ENCODE measurements at places on chromosomes 12 and 14.

- no peak for DNase-seq
Observed at GRCh38 chr12:561908-562593, 101.2 kb downstream of the NINJ2 start.

DNA sequence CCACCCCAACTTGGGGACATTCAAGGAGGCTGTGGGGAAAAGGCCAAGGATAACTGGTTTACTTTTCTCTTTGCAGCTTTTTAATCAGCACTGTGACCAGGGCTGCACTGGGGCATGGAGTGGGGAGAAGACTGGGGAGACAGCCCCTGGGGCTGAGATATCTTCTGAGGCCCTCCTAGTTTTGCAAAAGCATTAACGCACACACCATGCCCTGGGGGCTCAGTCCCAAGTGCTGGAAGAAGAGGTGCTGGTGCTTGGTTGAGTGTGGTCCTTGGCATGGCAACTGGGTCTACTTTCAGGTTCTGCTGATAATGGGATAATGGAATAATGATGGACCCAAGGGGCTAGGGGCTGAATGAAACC is 9.4 kb upstream of the SMARCD1 start:
- no peak for DNase-seq

DNA sequence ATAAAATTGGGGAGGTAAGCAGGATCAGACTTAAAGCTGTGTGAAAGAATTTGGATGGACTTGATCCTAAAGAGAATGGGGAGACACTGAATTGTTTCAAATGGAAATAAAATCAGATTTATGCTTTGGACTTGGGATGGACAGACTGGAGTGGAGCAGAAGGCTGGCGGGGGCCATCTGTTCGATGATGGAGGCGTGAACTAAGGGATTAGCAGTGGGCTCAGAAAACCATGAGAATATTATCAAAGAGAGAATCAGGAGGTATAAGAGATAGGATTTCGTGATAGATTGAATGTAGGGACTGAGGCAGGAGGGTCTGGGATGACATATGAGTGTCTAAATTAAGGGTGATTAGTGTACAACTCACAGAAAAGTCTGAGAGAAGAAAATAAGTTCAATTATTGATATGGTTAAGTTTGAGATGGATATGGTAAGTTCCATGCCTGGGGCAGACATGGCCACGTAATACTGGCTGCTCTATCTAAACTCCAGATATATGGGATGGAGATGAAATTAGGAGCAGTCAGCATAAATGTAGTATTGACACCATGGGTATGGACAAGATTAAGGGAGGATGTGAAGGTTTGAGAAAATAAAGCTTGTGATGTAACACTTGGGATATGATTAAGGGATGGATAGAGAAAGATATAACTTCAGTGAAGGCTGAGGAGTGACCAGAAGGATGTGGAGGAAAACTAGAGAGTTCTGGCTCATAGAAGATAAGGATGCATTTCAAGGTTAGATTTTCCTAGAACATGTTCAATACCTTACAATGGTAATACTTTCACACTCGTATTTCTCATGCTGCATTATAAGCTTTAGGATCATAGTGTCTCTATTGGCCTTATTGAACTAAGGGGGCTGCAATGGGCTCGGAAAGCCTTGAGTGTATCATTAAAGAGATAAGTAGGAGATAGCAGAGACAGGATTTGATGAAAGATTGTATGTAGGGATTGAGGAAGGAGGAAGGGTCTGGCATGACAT is 1.0 kb upstream of the TSSK4 start:
- DNase-seq = no peak

DNA sequence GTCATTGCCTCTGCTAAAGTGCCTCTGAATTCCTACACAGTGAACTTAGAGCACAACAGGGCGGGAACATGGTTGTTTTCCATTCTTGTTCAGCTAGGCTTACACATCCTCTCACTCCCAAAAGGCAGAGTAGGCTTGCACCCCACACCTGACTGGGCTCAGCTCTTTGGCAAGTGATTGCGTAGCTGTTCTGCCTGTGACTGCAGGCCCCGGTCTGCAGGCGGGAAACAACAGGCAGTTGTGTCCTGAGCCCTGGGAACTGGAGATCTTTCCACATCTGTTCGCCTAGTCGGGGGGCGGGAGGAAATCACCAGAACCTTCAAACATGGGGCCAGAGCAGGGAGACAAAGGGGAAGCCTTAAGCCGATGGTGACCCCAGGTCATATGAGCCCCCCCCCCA is 274.7 kb downstream of the ZFP36L1 start:
- no peak for DNase-seq

- no peak for DNase-seq
Observed at GRCh38 chr14:99691111-99691885, 7.2 kb downstream of the CYP46A1 start.

DNA sequence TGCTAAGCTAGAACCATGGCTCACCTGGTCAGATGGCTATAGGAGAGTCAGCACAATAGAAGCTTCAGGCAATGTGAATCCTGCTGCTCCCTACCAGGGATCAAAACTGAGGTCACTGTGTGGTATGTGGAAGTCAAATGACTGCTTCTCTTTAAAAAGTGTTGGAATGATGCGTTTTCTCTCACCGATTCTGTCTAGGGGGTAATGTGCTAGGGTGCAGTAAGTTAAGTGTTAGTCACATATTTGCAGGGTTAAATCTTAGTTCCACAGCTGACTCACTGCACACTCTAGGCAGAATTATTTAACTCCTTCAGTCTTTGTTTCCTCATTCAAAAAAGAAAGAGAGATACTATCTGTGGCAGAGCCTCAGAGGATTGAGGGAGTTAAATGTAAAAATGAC is 696.6 kb downstream of the DIO2 start:
- DNase-seq = no peak

GRCh38 chr14:68651652-68652432 is 141.0 kb downstream of the ZFP36L1 start:
- no peak for DNase-seq

GRCh38 chr12:106380954-106381353 is 23.4 kb downstream of the POLR3B start:
- DNase-seq = no peak

DNA sequence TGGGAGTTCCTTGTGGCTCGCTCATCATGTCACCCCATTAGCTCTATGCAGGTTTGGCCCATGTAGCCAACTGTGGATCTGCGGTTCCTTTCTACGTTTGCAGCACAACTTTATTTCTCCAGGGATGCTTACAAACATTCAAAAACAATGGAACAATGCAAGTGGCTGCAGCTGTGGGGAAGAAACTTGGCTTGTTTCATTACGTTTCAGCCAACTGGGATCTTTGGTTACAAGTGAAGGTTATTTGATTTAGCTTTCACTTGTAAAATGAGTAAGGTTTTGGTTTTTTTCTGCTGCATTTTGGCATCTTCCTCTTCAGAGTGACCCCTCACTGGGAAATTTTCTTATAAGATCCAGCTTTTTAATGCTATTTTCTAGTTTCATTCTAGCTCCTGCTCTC is 105.9 kb downstream of the PLXNC1 start:
- no peak for DNase-seq

DNA sequence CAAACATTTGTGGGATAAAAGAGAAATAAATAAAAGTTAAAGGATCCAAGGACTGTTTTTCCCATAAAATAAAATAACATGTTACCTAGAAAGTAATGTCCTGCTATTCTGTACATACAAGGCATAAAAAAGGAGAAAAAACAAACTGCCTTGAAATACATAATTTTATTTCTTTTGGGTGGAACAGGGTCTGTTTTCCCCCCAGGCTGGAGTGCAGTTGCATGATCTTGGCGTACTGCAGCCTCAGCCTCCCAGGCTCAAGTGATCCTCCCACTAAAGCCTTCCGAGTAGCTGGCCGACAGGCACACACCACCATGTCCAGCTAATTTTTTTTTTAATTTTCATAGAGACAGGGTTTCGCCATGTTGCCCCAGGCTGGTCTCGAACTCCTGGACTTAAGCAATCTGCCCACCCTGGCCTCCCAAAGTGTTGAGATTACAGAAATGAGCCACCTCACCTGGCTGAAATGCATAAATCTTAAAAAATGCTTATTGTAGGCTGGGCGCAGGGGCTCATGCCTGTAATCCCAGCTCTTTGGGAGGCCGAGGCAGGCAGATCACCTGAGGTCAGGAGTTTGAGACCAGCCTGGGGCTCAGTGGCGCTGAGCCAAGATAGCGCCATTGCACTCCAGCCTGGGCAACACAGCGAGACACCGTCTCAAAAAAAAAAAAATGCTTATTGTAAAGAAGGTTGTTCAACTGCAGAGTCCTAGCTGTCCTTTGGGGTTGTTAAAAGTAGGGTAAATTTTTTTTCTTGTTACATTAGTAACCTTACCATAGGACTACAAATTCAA is 4.1 kb upstream of the TUBA1C start:
- DNase-seq = no peak

- no peak for DNase-seq
Observed at GRCh38 chr14:55102141-55102621, 26.9 kb upstream of the LGALS3 start.

GRCh38 chr12:66694666-66695613 is 16.1 kb upstream of the GRIP1 start:
- no peak for DNase-seq

- DNase-seq = no peak
Observed at GRCh38 chr12:59389968-59390576, 205.8 kb upstream of the SLC16A7 start.

DNA sequence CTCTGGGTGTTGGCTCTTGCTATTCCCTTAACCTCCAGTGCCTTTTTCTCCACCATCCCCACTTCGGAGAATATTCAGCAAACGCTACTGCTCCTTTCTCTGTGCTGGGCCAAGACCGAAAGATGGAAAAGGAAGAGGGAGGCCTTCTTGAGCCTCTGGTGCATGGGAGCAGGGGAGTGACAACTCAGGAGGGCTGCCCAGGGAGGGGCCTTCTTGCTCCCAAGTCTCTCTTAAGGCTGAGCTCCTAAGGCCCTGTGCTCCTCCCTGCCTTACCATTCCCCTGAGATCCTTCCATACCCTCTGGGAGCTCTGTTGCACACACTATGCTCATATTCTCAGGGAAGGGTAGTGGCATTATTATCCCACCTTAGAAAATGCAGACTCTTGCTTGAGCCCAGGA is 34.9 kb downstream of the SH2B3 start:
- DNase-seq = no peak

GRCh38 chr12:64029013-64029857 is 184.7 kb downstream of the SRGAP1 start:
- DNase-seq = no peak

DNA sequence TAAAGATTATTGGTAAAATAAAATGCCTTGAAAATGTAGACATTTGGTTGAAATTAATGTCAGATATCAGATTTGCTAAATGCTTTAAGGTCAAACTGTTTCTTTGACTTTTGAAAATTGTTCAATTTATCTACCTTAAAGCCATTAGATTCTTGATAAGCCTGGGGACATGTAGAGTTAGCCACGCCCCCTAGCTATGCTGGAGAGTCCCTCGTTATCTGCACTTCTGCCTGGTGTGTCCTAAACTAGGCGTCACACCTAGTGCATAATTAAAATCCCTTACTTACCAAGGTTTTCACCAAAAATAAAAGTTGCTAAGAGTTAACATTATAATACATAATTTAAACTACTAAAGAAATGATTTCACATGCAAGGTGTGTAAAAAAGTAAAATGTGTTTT is 79.5 kb downstream of the EGLN3 start:
- DNase-seq = no peak

GRCh38 chr12:104689635-104690034 is 232.9 kb downstream of the CHST11 start:
- no peak for DNase-seq

DNA sequence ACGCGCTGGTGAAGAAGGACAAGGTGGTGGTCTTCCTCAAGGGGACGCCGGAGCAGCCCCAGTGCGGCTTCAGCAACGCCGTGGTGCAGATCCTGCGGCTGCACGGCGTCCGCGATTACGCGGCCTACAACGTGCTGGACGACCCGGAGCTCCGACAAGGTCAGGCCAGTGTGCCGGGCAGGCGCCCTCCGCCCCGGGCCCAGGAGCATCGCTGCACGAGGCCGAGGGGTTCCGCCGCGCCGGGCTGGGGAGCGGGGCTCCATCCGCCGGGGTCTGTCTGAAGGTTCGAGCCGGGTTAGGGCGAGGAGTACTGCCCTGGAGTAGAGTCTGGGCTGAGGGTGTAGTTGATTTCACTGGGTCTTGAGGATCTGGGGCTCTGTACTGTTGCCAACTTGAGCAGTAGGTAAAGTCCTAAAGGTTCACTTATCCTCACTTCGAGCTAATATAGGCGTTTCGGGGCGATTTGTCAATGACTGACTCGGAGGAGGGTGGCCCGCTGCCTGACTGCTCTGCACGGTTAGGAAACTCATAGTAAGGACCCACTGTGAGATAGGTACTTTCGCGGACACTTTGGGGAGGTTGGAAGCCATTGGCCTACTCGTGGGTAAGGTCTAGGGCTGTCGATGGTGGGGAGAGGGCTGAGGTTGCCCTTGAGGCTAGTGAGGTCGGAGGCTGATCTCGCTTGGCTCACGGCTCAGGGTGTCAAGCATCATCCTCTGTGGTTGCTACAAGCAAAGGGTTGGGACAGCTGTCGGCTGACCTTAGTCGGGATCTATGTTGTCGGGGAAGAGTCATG is 574 bp downstream of the GLRX5 start:
- no peak for DNase-seq

GRCh38 chr12:26841085-26841484 is 8.1 kb upstream of the ITPR2 start:
- DNase-seq = no peak

DNA sequence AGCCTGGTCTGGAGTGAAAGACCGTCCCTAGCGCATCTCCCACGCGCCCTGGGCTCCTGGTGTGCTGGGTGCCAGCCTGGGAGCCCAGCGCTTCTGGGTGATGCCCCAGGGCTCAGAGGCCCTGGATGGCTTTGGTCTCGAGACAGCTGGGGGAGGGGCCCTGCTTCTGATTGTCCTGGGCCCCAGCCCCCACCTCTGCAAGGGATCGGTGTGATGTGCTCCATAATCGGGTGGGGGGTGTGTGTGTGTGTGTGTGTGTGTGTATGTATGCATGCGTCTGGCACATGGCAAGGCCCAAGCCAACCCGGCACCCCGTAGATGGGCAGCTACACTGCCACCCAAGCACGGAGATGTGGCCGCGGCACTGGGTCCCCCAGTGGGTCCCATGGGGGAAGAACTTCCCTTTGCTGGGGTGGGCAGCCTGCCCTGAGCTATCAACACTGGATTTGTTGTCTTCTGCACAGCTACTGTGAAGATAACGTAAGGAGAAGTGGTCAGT is 3.1 kb downstream of the ZBTB42 start:
- DNase-seq = no peak

- DNase-seq = no peak
Observed at GRCh38 chr14:23025151-23025814, 9.4 kb downstream of the PSMB5 start.

GRCh38 chr14:57293866-57294837 is 25.4 kb downstream of the AP5M1 start:
- no peak for DNase-seq

DNA sequence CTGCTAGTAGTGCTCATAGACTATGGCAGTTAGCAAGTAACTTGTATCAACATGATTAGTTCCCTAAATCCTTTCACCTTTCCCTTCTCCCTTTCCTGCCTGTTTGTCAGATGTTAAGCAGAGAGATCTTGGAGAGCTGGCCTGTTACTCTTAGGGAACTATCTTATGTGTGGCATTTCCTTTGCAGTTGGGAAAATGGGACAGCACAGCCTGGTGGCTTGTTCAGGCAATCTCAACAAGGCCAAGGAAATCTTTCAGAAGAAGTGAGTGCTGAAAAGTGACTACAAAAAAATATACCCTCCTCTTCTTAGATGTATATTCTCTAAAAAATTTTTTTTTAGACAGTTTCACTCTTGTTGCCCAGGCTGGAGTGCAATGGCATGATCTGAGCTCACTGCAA is 7.4 kb downstream of the PARP2 start:
- no peak for DNase-seq

- peak; percentile 47 for DNase-seq
Observed at GRCh38 chr12:56193025-56193578, 3.8 kb upstream of the SMARCC2 start.
